Right ventricle myocardium superior (tissue), 1 donor: ENCODE measurements at places on chromosomes 3 and 15. TPM values are rescaled to one million over a fixed set of nuclear protein-coding genes. Genes with fewer than 3 reads are reported as not detected.

GHSR gene
- total RNA-seq = not detected

FGF7 gene
- 35.0 TPM for total RNA-seq

GRCh38 chr15:85412066-85412465, 31.7 kb downstream of the AKAP13 start:
- DNase-seq = no peak

DNA sequence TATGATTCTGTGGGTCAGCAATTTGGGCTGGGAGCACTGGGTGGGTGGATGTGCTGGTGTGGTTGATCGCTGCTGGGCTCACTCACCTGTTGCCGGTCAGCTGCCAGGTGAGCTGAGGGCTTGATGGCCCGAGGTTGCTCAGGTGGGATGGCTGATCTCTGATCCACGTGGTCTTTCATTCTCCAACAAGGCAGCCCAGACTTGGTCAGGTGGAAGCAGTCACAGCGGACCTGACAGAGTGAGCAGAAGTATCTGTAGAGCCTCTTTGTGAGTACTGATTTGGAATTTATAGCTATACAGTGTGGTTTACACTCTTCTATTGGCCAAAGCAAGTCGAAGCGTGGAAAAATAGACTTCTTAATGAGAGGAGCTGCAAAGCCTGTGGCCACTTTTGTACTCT, 97.2 kb upstream of the ADAMTSL3 start:
- no peak for DNase-seq

DNA sequence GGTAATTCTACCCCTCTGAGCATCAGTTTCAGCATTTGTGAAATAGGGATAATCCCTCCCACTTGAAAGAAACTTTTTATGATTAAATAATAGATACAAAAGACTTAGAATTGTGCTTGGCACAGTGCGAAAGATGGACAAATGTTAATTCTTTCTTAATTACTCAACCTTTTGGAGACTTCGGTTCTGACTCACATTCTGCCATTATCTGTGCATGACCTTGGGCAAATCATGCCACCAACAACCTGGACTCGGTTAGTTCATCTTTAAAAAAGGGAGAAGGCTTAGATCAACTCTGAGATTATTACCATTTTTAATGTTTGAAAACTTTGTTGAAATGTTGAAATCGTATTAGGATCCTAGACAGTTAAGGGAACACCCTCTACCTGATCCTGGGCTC, 40.6 kb upstream of the POLR2M start:
- DNase-seq = no peak

DNA sequence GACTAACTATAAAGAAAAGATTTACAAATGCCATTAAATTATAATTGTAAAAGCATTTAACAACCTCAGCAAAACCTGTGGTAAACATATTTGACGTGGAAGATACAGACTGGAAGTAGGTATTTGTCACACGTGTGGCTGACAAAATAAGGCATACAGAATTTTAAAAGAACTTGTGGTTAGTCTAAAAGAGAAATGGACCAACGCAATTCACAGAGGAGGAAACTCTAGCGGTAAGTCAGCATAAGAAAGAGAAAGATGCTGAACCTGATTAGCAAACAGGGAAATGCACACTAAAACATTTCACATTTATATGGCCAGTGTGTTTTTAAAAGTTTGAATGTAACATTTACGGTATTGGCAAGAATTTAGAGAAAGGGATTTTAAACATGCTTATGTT, 35.3 kb downstream of the KCNH8 start:
- no peak for DNase-seq

GRCh38 chr3:194423317-194423716, 24.3 kb upstream of the GP5 start:
- no peak for DNase-seq

DNA sequence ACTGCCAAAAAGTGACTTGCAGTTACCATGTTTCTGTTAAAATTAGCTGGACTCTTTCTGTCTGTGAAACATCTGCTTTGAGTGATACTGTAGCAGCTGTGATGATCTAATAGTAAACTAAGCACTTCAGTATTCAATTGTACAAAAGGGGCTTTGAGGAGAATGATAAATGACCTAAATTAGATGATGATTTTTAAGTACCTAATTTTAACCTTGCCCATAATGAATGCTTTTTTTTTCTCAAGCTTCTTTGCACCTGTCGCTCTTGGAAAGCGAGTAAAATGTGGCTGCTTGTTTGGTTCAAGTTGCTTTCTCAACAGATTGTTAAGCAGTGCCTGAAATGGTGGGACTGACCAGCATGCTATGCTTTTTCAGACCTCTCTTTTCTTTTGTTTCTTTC, 752.3 kb downstream of the EPHA3 start:
- DNase-seq = no peak

- no peak for DNase-seq
Observed at GRCh38 chr15:100995471-100996430, 76.6 kb downstream of the LRRK1 start.
